ENCODE measurements at places on chromosomes 3 and 15. TPM values are rescaled to one million over a fixed set of nuclear protein-coding genes. Genes with fewer than 3 reads are reported as not detected.
A peak's percentile ranks its signal among the peaks of the same experiment; 100 is the strongest.

GRCh38 chr3:56130036-56130435 is 338.2 kb downstream of the ERC2 start:
- H3K36me3 ChIP-seq: no peaks in the 10 kb centered on the region
- DNase-seq: no peak
- no peak overlapping the region for H3K4me3 ChIP-seq

GRCh38 chr3:157914882-157915281 is 191.3 kb downstream of the SHOX2 start:
- H3K4me1 ChIP-seq: peaks cover 7% of the 10 kb centered on the region
- no peaks in the 10 kb centered on the region for H3K36me3 ChIP-seq
- peaks cover 13% of the 10 kb centered on the region for H3K27me3 ChIP-seq
- H3K4me3 ChIP-seq: no peak overlapping the region
- DNase-seq: no peak
- H3K27ac ChIP-seq: no peak overlapping the region

DNA sequence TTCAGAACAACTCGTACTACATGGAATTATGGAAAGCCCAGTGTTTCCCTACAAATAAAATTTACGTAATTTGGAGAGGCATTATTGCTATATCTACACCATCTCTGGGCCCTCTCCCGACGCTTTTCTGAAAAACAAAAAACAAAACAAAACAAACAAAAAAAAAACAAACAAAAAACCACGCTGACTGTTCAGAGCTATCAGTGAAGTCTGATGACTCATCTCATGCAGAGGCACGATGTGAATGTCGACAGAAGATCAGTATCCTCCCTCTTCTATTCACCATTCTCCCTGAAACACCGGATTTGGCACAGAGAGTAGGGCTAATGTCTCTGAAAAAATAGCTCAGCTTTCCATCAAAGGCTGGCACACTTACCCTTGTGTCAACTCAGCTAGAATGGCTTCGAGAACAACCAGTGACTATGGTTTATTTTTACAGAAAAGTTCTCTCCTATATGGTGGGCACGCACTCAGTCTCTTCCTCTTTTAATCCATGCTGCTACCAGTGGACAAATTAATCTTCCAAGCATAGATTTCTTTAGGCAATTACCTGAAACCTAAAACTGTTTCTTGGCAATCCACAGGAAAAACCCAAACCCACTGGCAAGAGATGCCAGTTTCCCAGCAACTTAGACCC is 1.5 kb downstream of the CRBN start:
- DNase-seq: no peak
- peaks cover 17% of the 10 kb centered on the region for H3K4me1 ChIP-seq
- peaks cover 5% of the 10 kb centered on the region for H3K27me3 ChIP-seq
- peak overlapping the region; percentile 90 for H3K4me3 ChIP-seq
- peaks cover 8% of the 10 kb centered on the region for H3K36me3 ChIP-seq

Gene SPESP1
- not detected for total RNA-seq

Gene GP5
- total RNA-seq: 0.11 TPM

All from mesothelial cell of epicardium (in vitro differentiated cells).